ENCODE measurements at places on chromosomes 3 and 15.

GRCh38 chr15:81516461-81516860 lies 142.4 kb upstream of the TMC3 start:
- no peak for DNase-seq

- no peak for DNase-seq
These were observed 90.6 kb upstream of the GRM7 start for GRCh38 chr3:6770397-6770690.

GRCh38 chr15:90038632-90039095 lies 37.5 kb downstream of the ZNF710 start:
- no peak for DNase-seq

- DNase-seq, result no peak
These were observed 162.7 kb downstream of the LPP start for GRCh38 chr3:188316723-188317070.

DNA sequence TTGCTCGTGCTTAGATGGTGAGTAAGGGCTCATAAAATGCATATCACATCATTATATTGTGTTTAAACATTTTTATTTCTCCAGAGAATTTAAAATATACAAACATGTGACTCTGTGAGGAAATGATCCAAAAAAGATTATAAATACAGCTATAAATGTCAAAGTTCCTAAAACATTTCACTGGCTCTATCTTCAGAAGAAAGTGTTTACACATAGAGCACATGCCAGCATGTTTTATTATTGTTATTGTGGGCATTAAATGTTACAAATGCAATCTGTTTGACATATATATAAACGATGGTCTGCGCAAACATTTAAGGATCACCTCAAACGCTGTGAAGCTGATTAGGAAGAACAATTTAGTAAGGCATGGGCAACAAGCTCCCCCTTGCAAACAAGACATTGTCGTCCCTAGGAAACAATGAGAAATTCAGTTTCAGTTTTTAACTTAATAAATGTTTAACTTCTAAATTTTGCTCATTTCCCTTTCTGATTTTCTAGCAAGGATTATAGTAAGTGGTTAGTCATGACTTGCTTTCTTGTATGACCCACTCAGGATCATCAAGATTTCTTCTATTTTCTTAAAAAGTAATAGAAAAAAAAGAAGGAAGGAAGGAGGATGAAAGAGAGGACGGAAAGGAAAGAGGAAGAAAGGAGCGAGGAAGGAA lies 207.5 kb downstream of the SATB1 start:
- DNase-seq, result no peak

- DNase-seq, result no peak
These were observed 11.7 kb downstream of the SHOX2 start for GRCh38 chr3:158094235-158095110.

Data from activated CD8-positive, alpha-beta memory T cell treated with anti-CD3 and anti-CD28 coated beads, Interleukin-2, amount 50 U/mL, for 48 hours (primary cell).